ENCODE measurements at places on chromosomes 1 and 21. TPM values are rescaled to one million over a fixed set of nuclear protein-coding genes. Genes with fewer than 3 reads are reported as not detected.

Gene TMCO1
- total RNA-seq: 40.0 TPM

Gene PTPN7
- total RNA-seq: 13.8 TPM

Gene HSD11B1
- total RNA-seq: 7.1 TPM

Gene ARHGAP30
- total RNA-seq: 7.3 TPM

Gene PTGFR
- total RNA-seq: 10.8 TPM

Gene COG2
- total RNA-seq: 27.3 TPM

Gene AP4B1
- total RNA-seq: 35.8 TPM

- peak overlapping the region; percentile 92 for H3K27ac ChIP-seq
- no peaks in the 10 kb centered on the region for H3K36me3 ChIP-seq
- H3K4me1 ChIP-seq: peaks cover 49% of the 10 kb centered on the region
- no peak for DNase-seq
- H3K27me3 ChIP-seq: no peaks in the 10 kb centered on the region
Observed at GRCh38 chr1:15947382-15948090, 28.4 kb downstream of the ZBTB17 start.

GRCh38 chr1:85258536-85259117 is 835 bp downstream of the C1orf52 start:
- peak overlapping the region; percentile 91 for H3K27ac ChIP-seq
- no peaks in the 10 kb centered on the region for H3K27me3 ChIP-seq
- DNase-seq: no peak
- peaks cover 29% of the 10 kb centered on the region for H3K36me3 ChIP-seq
- peaks cover 15% of the 10 kb centered on the region for H3K4me1 ChIP-seq

DNA sequence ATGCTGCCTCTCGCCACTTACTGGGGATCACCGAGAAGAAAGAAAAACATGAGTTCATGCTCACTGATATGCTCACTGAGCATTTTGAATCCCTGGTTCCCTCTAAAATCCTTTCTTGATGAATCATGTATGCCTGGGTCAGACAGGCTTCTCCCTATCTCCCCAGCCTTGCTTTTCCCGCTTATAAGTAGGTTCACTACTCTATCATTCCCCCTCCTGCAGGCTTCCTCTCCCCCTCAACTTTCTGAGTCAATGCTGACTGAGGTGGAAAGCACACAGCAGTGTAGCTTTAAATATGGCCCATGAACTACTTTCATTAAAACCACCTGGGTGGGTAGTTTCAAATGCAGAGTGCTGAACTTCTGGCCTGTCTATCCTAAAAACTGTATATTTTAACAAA is 41.7 kb downstream of the FMO4 start:
- no peaks in the 10 kb centered on the region for H3K4me1 ChIP-seq
- H3K27ac ChIP-seq: no peak overlapping the region
- no peak overlapping the region for H3K4me3 ChIP-seq
- DNase-seq: no peak
- H3K27me3 ChIP-seq: no peaks in the 10 kb centered on the region

DNA sequence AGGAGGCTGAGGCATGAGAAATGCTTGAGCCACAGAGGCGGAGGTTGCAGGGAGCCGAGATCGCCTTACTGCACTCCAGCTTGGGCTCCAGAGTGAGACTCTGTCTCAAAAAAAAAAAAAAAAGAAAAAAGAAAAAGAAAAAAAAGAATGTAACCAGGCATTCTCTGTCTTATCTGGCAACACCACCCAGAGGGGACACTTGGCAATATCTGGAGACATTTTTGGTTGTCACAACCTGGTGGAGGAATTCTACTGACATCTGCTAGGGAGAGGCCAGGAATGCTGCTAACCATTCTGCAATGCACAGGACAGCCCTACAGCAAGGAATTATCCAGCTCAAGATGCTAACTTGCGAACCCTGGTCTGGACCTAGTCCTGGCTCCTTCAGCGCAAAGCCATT is 2.3 kb upstream of the CNR2 start:
- peaks cover 9% of the 10 kb centered on the region for H3K27me3 ChIP-seq
- H3K4me1 ChIP-seq: no peaks in the 10 kb centered on the region
- DNase-seq: no peak
- H3K36me3 ChIP-seq: no peaks in the 10 kb centered on the region

DNA sequence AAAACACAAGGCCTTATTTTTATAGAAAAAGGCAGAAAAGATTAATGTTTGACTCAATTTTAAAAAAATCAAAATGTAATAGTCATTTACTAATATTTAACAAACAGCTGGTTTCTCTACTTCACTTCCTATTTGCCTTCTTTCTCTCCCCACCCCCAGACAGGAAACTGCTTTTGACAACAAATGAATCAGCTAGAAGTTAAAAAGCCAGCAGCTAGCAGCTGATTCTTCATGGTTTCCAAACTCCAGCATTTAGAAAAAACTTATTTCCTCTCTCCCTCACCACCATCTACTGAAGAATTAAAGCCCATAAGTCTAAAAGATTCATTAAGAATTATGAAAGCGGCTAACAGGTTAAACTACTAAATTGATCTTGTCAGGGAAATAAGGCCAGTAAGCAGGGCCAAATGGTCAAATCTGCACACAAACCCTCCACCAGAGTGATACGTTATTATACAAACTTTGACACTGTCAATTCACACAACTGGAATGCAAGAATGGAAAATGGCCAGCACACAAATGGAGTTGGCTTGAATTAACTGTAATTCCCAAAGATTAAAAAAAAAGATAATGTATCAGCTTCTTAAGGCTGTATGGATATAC is 4.0 kb downstream of the WDR26 start:
- H3K27ac ChIP-seq: peak overlapping the region; percentile 99
- peaks cover 35% of the 10 kb centered on the region for H3K4me1 ChIP-seq
- H3K36me3 ChIP-seq: peaks cover 4% of the 10 kb centered on the region
- DNase-seq: peak; percentile 36
- H3K4me3 ChIP-seq: no peak overlapping the region

DNA sequence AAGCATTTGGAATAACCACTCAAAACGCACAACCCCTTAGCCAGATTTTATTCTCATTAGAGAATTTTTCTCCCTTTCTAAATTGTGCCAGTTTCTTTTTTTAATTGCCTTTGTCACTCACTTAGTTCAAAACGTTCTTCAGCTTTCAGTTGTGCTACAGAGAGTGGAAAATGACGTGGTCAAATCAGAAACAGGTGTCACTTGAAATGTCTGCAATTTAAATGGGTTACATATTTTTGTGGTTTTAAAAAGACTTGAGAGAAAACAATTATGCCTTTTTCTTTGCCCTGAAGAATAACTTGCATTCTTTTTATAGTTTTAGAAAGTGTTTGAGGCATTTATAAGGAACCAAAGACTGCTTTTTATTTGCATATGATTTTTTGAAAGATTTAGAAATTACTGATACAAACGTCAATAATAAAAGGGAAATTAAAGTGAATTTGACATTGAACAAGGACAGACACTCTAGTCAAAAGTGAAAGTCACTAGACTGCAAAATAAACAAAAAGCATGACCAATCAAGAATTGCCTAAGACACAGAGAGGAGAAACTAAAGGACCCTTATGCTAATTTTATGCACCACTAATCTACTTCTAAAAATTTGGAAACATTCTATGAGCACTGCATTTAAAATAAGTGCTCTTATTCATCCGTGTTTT is 191.0 kb downstream of the TPR start:
- no peak for DNase-seq
- H3K36me3 ChIP-seq: no peaks in the 10 kb centered on the region
- no peak overlapping the region for H3K27ac ChIP-seq
- no peaks in the 10 kb centered on the region for H3K4me1 ChIP-seq
- H3K27me3 ChIP-seq: no peaks in the 10 kb centered on the region
- H3K4me3 ChIP-seq: no peak overlapping the region

DNA sequence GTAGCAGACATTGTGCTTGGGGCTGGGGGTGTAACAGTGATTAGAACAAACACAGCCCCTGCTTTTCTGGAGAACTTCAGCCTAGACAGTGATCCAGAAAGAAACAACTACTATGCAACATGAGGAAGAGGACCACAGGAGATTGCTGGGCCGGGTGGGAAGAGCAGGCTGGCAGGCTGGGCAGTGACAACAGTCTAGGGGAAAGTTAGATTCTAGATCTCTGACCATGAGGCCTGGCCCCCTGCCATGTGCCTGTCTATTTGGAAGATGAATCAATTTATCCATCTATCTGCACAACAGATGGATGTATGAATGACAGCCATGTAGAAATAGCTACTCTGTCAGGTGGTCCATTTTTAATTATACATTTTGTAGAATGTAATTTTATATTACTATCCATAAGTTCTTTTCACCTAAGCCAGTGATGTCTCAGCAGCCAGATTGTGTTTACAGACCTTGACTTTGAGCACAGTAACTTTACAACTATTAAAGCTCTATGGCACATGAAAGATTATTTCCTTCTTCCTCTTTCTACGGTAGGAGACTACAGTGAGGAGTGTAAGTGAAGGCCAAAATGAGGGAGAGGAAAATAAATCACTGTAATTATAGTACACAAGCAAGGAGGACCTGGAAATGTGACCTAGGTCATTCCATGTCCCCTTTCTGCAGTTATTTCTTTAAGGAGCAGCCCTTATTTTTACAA is 15.5 kb downstream of the CLIC6 start:
- DNase-seq: no peak
- no peaks in the 10 kb centered on the region for H3K36me3 ChIP-seq
- no peak overlapping the region for H3K27ac ChIP-seq
- H3K4me3 ChIP-seq: no peak overlapping the region
- H3K4me1 ChIP-seq: no peaks in the 10 kb centered on the region
- no peaks in the 10 kb centered on the region for H3K27me3 ChIP-seq

DNA sequence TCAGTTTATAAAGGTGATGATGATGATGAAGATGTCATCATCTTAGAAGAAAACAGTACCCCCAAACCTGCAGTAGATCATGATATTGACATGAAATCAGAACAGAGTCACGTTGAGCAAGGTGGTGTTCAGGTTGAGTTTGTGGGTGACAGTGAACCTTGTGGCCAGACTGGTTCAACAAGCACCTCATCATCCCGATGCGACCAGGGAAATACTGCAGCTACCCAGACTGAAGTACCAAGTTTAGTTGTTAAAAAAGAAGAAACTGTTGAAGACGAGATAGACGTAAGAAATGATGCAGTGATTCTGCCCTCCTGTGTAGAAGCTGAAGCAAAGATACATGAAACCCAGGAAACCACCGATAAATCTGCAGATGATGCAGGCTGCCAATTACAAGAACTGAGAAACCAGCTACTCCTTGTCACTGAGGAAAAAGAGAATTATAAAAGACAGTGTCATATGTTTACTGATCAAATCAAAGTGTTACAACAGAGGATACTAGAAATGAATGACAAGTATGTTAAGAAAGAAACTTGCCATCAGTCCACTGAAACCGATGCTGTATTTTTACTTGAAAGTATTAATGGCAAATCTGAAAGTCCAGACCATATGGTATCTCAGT is 16.0 kb upstream of the CHAF1B start:
- H3K27ac ChIP-seq: no peak overlapping the region
- H3K36me3 ChIP-seq: peaks cover 3% of the 10 kb centered on the region
- no peaks in the 10 kb centered on the region for H3K4me1 ChIP-seq
- no peak for DNase-seq

GRCh38 chr1:209379280-209379679 is 204.2 kb upstream of the CAMK1G start:
- H3K4me1 ChIP-seq: no peaks in the 10 kb centered on the region
- H3K27ac ChIP-seq: no peak overlapping the region
- H3K4me3 ChIP-seq: no peak overlapping the region
- no peak for DNase-seq

DNA sequence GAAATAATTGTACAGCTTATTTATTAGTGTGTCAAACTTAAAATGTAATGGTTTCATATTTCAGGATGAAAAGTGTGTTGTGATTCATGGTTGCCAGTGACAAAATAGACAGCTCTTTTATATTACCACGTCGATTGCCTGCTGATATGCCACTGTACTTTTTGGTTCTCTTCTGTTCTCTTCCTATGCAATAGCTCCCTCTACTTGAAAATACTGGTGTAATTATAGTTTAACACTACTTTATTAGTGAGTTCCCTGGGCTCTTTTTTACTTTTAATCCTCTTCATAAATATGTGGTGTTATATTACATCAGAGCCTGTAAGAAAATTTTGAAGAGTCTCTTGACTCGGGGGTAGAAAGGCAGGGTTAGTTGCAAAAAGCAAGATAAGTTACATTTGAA is 111.3 kb downstream of the PATJ start:
- no peak overlapping the region for H3K27ac ChIP-seq
- DNase-seq: no peak
- peaks cover 16% of the 10 kb centered on the region for H3K36me3 ChIP-seq
- no peak overlapping the region for H3K4me3 ChIP-seq
- H3K27me3 ChIP-seq: no peaks in the 10 kb centered on the region

- no peaks in the 10 kb centered on the region for H3K4me1 ChIP-seq
- no peak for DNase-seq
- no peaks in the 10 kb centered on the region for H3K27me3 ChIP-seq
- no peak overlapping the region for H3K4me3 ChIP-seq
Observed at GRCh38 chr1:225525377-225525776, 97.5 kb upstream of the LBR start.

DNA sequence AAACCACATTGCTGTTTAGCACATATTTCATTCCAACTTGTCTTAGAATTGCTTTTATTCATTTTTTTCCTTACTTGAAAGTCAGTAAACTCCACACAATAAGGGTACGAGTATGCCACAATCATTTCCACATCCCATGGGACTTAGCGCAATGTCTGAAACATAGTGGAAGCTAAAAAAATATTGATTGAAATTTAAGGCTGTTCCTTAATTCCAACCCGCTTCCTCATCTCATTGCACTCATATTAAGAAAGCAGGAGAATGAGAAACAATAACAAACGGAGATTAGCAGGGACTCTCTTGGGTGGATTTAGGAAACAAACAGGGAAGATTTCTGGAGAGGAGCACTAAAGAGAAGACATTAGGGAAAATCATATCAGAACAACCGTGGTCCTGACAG is 39.3 kb upstream of the RGS4 start:
- no peak overlapping the region for H3K27ac ChIP-seq
- H3K4me1 ChIP-seq: no peaks in the 10 kb centered on the region
- H3K36me3 ChIP-seq: no peaks in the 10 kb centered on the region
- no peak for DNase-seq
- H3K4me3 ChIP-seq: no peak overlapping the region

DNA sequence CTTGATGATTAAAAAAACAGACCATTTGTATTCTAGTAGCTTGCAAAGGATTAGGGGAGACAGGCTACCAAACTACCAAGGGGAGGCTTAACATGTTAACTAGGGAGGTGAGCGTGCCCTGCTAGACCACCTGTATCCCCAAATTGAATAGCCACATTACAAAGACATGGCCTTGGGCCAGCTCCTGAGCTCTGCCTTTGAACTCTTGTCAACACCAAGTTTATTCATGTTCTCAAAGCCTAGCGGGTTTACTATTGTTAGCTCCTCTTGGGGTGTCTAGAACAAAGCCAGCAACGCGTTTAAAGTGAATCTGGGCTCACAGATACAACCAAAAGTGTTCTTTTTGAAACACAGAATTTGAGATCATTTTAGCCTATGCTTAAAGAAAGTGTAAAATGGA is 36.3 kb downstream of the SMYD2 start:
- no peaks in the 10 kb centered on the region for H3K4me1 ChIP-seq
- no peak for DNase-seq

DNA sequence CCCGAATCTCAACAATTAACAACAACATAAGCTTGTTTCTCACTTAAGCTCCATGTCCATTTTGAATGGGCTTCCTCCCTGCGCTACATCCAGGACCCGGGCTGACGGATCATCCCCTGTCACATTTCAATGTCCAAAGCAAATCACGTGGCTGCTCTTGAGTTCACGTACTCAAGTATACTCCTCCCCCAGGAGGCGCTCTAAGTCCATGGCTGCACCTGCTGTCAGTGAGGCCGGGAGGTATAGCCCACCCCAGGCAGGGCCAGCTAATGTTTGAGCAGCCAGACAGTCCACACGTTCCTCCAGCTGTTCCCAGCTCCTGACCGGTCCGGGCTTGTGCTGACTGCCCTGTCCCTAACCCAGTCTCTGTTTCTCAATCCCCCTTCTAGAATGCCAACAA is 220.8 kb downstream of the SLC35F3 start:
- H3K27me3 ChIP-seq: no peaks in the 10 kb centered on the region
- H3K4me1 ChIP-seq: no peaks in the 10 kb centered on the region
- H3K36me3 ChIP-seq: no peaks in the 10 kb centered on the region
- no peak for DNase-seq
